ENCODE measurements at places on chromosomes 11 and 22.

DNA sequence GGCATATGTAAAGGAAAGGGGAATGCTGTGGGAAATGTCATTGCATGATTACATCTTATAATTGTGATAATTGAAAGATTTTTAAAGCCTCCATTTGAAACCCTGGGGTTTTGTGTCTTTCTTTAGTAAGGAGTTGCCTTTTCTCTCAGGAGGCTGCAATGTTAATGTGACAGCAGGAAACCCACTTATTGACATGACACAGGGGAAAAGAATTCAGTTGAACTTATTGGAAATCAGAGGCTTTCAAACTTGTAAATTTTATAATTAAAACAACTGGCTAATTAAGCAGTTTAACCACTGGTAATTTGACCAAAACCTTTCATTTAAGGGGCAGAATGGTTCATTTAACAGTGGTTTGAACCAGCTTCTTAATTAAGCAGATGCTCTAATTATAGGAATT, 31.2 kb downstream of the MRPL48 start:
- no peak for DNase-seq

DNA sequence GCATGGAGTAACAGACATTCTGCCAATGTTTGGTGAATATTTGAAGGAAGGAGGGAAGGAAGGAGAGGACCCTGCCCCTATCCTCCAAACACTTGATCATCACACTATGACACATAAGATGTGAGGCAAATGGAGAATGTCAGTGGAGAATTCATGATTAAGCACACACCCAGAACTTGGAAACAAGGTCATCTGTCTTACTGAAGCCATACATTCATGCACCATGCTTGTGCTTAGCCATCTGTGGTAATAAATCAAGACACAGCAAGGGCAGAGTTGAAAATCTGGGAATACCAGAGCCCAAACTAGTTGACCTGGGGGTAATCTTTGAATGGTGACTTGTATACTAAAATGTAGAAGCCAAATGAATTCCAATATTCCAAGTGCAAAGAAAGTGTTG, 7.9 kb upstream of the TIMP3 start:
- no peak for DNase-seq

GRCh38 chr11:112624431-112624830, 336.8 kb upstream of the NCAM1 start:
- no peak for DNase-seq

- DNase-seq, result no peak
These were observed 110.4 kb upstream of the CSNK2A3 start for GRCh38 chr11:11463405-11463804.

DNA sequence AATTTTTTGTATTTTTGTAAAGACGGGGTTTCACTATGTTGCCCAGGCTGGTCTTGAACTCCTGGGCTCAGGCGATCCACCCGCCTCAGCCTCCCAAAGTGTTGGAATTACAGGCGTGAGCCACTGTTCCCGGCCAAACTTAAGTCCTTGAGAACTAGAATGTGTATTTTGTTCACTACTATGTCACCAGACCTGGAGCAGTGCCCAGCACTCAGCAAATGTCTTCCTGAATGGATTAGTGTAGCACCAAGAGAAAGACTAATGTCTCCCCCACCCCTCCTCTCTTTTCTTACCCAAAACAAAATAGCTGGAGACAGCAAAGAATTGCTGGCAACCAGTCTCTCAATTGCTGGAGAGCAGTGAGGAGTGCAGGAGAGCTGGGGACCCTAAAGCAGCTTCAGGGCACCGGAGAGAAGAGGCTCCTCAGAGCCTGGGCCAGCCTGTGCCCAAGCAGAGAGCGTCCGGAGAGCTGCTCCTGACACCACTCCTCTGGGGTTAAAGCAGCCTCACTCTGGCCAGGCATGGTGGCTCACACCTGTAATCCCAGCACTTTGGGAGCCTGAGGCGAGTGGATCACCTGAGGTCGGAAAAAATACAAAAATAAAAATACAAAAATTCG, 14.9 kb downstream of the SLC25A18 start:
- DNase-seq, result no peak

DNA sequence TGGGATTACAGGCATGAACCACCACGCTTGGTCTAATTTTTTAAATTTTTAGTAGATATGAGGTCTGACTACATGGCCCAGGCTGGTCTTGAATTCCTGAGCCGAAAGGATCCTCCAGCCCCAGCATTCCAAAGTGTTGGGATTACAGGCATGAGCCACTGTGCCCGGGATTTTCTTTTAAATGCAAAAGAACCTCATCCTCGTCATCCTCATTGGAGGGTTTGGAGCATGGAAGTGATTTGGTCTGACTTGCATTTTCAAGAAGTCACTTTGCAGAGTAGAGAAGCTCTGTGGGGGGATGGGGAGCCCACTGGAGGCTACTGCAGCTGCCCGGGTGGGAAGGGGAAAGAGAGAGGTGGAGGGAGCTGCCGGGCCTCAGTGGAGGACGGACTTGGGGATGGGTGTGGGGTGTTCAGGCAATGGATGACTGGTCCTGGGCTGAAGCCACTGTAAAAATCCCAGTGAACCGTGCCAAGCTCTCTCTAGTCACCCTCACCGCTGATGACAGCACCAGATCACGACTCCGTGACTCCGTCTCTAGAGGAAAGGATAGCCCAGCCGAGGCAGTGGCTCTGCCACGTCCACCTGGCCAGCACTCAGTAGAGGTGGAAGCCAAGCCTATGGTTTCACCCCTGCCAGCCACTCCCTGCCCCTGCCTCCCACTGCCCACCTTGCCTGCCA, 32.8 kb upstream of the SLC22A12 start:
- DNase-seq, result no peak

GRCh38 chr11:45209891-45210699, 63.7 kb downstream of the PRDM11 start:
- DNase-seq, result no peak

DNA sequence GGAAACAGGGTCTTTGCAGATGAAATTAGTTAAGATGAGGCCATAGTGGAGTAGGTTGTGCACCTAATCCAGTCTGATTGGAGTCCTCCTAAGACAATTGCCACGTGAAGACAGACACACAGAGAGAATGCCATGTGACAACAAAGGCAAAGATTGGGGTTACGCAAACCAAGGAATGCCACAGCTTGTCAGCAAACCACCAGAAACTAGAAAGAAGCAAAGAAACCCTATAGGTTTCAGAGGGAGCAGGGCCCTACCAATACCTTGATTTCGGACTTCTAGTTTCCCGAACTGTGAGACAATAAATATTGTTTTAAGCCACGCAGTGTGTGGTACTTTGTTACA, 8.2 kb upstream of the LAYN start:
- DNase-seq, result no peak

DNA sequence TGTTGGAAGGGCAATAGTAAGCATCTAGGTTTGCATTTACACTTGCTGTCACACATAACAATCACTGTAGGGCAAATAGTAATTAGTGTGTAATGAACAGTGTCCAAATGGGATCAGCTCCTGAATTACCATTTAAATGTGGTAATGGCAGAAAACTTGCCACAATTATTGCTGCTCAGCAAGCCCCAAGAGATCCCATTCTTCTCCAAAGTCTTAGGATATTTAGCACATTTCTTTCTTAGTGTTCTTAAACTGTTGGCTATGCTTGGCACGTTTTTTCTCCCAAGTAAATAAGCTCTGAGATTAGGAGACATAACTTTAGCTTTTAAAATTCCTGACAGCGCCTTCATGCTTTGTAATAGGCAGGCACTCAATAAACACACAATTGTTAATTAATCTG, 1037.0 kb downstream of the DLG2 start:
- no peak for DNase-seq
